ENCODE measurements at places on chromosomes 12 and 14.

- no peak for DNase-seq
Measured at GRCh38 chr14:22613736-22614239, 15.7 kb downstream of the ABHD4 start.

- no peak for DNase-seq
Measured at GRCh38 chr14:22520796-22521195, 68.2 kb downstream of the DAD1 start.

DNA sequence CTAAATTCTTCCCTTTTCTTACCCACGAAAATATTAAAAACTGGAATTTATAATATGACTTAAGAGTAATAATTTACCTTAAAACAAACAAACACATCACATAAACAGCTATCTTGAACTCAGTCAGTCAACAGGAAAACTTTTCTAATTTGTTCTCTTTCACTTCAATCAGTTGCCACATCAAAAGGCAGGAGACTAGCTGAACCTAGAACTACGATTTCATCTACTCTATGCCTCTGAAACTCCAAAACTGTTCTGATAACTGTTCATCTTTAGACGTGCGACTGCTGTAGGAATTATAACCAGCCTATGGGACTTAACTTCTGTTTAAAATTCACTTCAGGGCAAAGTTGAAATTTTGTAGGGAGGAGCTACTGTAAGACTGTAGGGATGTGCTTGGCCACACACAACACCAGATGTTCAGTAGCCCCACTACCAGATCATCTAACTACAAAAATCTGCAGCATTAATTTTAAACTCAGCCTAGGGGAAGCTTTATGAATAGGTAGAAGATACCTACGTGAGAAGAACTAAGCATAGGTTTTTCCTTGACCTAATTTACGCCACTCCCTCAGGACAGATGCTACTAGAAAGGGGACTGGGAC, 7.6 kb upstream of the RAD51AP1 start:
- DNase-seq: no peak

DNA sequence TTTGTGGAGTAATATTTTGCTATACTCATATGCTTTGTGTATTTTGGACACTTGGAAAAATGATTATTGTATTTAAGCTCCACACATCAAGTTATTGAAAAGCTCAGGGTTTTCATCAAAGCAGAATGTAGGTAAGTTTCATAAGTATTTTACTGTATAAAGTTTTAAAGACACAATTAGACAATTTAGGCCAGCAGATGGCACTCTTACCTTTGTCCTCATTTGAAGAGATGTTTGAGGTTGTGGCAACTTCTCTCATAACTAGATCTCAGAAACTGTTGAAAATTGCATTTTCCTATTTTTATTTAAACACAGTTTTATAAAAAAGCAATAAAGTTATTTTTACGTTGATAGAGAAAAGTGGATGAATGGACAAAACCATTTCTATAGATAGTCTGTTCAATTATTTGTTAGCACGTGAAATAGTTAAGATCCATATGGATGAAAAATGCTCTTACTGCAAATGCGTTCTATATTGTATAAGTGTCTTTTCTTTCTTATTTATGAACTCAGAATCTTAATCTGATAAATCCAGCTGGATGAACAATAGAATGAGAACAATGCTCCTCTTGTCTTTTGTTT, 300.0 kb downstream of the AEBP2 start:
- no peak for DNase-seq

GRCh38 chr14:105169776-105170655, 1.4 kb upstream of the JAG2 start:
- no peak for DNase-seq

DNA sequence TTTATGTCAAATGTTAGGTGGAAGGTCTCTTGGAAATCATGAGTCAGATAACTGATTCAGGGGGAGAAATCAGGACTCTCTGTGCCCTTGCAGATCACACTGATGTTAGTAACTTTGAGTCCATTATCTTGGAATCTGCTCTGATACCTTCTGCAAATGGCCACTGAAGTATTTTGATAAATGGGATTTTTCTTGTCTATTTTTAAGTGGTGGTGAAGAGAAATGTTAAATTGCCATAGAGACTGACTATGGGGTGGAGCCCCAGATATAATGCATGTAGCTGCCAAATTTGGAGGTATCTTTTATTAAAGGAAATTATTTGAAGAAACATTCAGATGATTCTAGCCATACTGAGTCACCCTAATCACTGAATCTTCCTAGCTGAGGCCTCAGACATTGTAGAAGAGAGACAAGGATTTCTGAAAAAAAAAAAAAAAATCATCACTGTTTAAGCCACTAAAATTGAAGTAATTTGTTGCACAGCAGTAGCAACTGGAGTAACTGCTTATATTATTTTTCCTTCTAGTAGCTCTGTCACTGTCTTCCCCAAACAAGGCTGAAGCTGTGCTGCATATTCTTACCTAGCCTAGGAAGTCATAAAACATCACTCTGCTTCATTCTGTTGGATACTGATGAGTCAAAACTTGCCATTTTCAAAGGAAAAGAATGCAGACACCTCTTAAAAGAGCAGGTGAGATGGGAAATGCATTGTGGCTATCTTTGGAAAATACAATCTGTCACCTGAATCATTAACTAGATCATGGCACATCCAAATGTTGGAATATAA, 36.0 kb upstream of the CLEC14A start:
- no peak for DNase-seq

DNA sequence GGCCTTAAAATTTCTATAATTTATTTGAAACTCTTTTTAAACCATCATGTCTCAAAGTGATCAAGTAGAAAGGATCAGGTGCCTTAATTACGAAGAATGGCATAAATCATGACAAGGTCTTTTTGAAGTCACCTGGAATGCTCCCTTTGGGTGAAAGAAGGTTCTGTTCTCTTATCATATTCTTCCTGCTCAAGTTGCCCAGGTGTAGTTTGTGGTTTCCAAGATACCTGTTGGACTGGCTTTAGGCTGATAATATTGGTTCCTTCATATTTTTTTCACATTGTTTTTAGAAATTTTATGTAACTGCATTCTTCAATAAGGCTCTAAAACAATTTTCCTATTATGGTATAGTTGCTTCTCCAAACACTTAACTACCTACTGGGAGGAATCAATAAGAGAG, 29.2 kb downstream of the RASSF3 start:
- DNase-seq: no peak

DNA sequence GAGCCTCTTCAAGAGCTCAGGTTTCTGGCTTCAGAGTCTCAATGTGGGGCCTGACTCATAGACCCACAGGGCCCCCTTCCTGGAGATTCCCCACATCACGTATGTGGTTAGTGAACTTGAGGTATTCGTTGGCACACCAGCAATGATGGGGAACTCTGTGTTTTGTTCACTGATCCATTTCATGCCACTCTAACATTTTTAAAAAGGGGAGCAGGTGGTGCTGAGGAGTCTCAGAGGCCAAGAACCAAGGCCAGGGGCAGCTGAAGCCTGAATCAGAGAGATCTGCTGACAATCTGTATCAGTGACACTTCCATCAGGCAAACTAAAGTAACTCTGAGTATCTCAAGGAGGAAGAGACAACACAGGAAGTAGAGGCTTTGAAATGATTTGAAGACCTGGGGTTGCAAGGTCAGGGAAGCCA, 323.4 kb downstream of the VRK1 start:
- DNase-seq: no peak

DNA sequence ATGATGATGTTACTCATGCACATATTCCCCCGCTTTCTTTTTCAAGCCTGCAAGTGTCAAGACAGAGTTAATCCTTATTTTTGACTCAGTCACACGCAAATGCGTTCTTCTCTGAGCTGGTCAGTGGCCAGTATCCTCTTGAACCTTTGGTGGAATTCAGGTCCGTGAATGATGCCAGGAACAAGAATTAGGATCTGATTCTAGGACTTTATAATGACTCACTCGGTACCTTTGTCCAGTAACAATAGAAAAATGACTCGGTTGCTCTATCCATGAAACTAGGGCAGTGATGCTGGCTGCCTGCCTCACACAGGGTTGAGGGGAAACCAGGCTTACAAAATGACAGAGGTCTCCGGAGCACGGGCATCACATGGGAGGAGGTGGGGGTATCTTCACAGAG, 185.8 kb upstream of the NUDT4 start:
- DNase-seq: no peak

- no peak for DNase-seq
Measured at GRCh38 chr14:68756000-68756481, 36.8 kb downstream of the ZFP36L1 start.

- no peak for DNase-seq
Measured at GRCh38 chr14:41289025-41289424, 317.7 kb upstream of the LRFN5 start.

DNA sequence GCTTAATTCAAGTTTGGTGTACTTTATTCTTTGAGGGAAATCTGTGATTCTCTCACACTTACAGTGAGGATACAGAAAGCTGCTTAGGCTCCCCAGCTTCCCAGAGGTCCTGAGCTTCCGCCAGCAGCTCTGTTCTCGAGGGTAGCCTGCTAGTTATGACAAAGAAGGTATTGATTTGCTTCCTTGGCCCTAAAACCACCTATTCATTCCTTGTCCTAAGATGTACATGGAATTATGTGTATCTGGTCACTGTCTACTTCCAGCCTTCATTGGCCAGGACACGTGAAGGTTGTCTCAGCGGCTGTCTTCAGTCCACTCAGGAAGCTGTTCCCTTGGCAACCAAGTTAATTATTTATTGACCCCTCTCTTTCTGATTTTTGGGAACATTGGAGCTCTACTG, 55.7 kb downstream of the GALNT8 start:
- no peak for DNase-seq

Data from anterior cingulate cortex (tissue), 58 donors.